ENCODE measurements at places on chromosomes 12 and 14.

GRCh38 chr14:90293766-90294730 is 37.7 kb downstream of the NRDE2 start:
- DNase-seq = no peak

GRCh38 chr12:12563290-12563928 is 746 bp upstream of the DUSP16 start:
- no peak for DNase-seq

DNA sequence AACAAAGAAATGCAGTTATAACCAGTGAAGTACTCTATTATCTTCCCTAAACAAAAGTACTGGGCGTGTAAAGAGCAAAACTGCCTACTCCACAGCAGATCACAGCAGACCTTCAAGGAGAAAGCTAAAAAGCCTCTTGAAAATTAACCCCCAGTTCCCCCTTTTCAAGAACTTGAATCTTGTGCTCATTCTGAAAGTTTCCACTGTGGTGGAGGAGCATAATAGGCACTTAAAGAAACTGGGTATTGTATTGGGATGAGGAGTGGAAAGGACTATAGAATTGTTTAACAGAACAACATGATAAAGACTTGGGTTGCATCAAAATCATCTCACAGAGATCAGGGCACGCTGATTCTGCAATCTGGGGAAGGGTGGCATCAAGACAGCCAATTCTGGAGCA is 51.1 kb downstream of the SLC25A47 start:
- no peak for DNase-seq

GRCh38 chr12:65162609-65163008 is 6.8 kb upstream of the LEMD3 start:
- no peak for DNase-seq

- no peak for DNase-seq
These were observed 11.2 kb upstream of the RNU6-7 start for GRCh38 chr14:32190673-32191072.

GRCh38 chr14:34580381-34580780 is 40.9 kb upstream of the EAPP start:
- DNase-seq = no peak

DNA sequence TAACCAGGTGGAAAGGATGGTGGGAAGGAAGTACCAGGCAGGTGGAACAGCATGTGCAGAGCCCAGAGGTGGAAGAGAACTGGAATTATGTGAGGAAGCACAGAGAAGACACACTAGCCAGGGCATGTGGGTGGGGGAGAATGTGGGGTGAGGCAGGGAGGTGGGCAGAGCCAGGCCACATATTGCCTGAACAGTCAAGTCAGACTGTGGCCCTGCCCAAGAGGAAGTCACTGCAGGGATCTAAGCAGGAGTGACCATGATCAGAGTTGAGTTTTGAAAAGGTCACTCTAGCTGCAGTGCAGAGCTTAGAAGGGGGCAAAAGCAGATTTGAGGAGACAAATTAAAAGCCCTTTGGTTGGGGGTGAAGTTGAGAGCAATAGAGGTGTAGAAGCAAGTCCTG is 114.0 kb upstream of the SLC38A2 start:
- DNase-seq = no peak

- no peak for DNase-seq
These were observed 29.6 kb upstream of the NTN4 start for GRCh38 chr12:95820096-95820703.

- no peak for DNase-seq
These were observed 394.8 kb downstream of the LRFN5 start for GRCh38 chr14:42001431-42001830.

- no peak for DNase-seq
These were observed 134.3 kb downstream of the PLXNC1 start for GRCh38 chr12:94282675-94283074.

- DNase-seq = no peak
These were observed 8.1 kb downstream of the LGR5 start for GRCh38 chr12:71447691-71448132.

- DNase-seq = no peak
These were observed 18.5 kb upstream of the CD69 start for GRCh38 chr12:9779209-9779608.

DNA sequence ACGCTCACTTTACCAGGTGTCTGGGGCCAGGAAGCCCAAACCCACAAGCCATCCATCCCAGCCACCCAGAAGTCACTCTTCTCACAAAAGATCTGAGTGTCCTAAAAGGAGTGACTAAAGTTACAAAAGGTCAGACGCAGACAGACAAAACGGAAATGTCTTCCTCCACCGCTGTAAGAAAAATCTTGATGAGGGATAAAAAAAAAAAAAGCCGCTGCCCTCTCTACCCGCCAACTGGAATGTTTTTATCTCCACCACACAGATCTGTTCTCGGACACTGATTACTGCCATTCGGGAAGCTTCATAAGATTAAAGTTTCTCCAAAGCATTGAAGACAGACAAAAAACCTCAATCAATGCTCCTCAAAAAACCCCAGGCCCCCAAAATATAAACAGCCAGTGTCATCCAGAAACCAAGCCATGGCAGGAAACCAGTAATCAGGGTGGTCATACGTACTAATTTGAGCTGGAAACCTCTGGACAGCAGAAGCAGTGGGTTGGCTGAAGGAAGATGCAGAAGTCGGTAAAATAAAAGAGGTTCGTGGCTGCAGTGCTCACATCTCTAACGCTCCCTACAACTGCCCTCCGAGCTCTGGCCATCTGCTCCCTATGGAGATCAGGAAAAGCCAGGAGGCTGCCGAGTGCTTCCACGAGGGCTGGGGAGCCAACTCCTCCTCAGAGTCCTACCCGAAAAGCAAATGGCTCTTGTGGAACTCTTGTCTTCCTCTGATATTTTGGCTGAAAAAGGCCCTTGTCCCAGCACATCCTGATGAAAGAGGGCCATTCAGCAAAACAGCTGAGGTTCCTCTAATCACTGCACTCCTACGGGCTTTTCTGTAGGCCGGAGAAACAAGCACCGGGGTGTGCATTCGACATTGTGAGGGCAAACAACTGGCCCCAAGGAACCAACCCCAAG is 30.3 kb downstream of the SSH1 start:
- no peak for DNase-seq

DNA sequence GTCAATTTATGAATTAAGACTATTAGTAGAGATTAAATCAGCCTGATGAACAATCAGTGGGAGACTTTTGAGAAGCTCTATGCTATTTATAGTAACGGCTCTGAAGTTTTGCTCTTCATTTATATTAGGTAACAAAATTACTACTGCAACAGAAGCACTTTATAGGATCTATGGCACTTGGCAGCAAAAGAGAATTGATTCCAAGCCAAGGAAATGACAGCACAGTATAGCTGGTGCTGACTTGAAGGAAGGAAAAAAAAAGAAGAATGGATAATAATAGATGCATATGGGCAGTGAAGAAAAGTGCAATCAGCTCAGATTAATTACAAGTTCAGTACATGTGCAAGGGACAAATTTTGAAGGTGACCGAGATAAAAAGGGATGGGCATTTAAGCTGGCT is 228.2 kb upstream of the PPFIA2 start:
- no peak for DNase-seq

- no peak for DNase-seq
These were observed 5.4 kb downstream of the BMP4 start for GRCh38 chr14:53951243-53951626.

- no peak for DNase-seq
These were observed 26.5 kb downstream of the CCDC92 start for GRCh38 chr12:123946152-123946515.

GRCh38 chr12:105671720-105672119 is 341.2 kb downstream of the C12orf75 start:
- DNase-seq = no peak

- no peak for DNase-seq
These were observed 64.6 kb downstream of the BEGAIN start for GRCh38 chr14:100522616-100523099.

DNA sequence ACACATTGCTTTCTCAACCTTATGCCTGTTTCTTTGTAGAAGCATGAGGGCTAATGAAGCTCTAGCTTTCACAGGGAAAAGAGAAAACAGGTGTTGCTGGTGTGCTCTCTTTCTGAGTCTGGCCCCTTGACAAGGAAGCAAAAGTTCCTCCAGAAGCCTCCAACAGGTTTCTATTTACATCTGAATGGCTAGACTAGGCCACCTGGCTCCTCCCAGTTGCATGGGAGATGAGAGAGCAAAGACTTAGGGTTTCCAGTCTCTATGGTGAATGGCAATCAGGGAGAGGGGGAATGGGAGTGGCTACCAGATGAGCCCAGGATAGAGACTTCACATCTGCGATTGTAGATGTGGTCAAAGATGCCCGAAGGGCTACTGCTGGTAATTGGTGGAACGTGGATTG is 138.1 kb upstream of the PLXNC1 start:
- no peak for DNase-seq

GRCh38 chr12:89047856-89048418 is 304.4 kb downstream of the DUSP6 start:
- DNase-seq = no peak

DNA sequence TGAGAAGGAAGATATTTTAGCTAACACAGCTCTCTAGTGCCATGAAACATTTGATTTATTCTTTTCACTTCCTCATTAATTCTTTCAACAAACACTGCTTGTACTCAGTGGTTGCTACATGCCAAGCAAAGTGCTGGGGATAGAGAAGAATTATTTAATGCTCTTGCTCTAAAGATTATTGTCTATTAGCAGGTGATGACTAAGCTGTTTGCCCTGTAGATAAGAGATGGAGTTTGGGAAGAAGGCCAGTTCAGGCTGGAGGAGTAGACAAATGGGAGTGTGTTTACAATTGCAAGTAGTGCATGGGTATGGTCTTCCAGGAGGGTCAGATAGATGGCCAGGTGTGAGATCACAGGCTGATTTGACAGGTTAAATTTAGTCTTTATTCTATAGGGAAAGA is 99.8 kb upstream of the SEL1L start:
- no peak for DNase-seq

DNA sequence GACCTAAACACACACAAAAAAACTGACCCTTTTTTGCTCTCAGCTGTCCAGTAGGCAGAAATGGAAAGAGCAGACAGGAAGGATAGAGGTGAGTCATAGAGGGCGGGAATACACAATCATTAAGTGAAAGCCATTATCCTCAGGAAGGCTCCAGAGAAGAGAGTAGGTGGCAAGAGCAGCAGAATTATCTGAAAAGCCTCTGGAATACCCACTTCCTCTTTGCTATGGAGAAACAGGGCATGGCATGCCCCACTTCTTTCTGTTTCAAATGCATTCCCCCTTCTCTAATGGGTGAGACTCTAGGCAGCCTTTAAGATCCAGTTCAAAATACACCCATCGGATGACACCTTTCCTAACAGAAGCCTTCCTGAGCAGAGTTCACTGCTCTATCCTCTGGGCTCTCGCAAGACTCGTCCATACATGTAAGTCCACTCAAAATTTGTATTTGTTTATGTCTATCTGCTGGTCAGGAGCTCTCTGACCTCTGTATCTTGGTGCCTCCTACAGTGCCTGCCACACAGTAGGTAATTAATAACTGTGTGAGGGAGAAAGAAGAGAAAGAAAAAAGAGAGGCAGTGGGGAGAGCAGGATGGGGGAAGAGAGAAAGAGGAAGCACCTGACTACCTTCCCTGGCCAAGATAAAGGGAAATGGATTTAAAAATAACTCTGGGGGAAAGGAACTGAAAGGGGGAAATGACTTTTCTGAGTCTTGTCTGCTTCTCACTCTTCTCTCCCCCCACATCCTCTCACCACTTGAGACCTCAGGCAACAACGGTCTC is 8.5 kb downstream of the KLHL33 start:
- DNase-seq = no peak

GRCh38 chr12:132257206-132257954 is 72.0 kb downstream of the GALNT9 start:
- no peak for DNase-seq

DNA sequence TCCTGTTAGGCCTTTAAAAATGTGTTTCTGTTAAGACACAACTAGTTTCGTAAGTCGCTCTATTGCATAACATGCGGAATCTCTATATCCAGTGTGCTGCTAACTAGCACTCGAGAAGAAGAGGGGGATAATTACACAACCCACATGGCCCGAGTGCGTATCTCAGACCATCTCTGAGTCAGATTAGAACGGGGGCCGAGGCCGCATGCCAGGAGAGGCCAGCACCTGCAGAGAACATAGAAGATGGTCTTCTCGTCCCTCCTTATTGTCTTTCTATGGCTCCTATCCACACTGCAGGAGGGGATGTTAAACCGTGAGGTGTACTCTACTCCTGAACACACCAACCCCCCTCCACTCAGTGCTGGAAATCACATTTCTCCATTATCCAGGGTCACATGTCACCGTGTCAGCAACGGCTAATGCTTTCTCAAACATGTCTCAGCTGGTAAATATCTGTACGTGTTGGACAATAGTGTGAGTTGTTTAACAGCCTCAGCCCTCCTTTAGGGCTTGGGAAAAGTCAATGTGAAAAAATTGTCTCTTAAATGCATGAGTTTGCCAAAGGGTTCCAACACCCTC is 56.3 kb downstream of the CCDC88C start:
- DNase-seq = no peak

DNA sequence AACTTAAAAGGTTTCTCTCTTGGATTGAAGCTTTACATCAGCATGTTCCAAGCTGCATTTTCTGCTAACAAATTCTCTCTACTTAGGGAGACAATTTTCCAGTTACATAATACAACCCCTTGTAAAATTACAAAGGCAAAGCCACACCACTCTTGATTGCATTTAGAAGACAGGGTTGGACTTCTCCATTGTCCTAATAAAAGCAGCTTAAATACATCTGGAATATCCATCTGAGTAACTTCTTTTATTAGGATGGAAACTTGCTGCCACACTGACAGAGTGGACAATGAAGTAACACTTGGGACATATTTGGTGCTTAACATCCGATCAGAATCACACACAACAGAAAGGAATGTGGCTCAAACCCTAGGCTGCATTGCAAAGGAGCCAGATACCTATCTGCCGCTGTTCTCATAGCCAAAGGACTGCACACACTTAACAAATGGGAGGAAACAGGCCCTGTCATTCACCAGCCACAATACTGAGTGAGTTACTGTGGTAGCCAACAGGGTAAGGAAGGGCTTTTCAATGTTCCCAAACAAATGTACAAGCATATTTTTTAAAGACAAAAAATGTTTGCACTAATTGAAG is 157.2 kb downstream of the PAX9 start:
- no peak for DNase-seq

GRCh38 chr14:24057867-24058259 is 6.1 kb downstream of the CARMIL3 start:
- DNase-seq = no peak

DNA sequence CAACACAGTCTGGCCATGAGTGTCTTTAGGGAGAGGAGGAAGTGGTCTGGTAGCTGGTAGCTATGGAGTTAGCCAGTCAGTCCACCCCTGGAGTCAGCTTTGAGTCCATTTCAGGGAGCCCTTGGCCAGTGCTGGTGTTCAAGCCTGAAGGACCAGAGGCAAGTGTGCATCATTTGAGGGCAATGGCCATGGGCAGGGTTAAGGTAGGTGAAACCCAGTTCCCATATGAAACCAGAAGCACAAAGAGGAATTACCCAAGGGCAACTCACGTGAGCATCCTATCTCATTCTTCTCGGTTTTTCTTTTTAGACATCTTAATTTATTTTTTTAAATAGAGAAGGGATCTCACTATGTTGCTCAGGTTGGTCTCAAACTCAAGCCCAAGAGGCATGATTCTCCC is 61.3 kb upstream of the ACTN1 start:
- no peak for DNase-seq

DNA sequence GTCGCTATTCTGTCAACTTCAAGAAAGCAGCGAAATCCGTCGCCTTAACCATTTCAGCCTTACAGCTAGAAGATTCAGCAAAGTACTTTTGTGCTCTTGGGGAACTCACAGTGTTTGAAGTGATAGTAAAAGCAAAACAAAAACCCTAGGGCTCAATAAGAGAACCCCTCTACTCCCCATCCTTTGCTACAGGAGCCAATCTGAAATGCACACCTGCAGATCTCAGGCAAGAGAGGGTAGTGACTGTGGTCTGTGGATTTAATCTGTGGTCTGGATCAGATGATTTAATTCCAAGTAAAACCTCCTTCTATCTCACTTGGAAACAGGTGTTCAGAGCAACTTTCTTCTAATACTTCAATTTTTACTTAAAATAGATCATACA is 422.9 kb upstream of the OR4E1 start:
- no peak for DNase-seq

Measured in right renal pelvis (tissue), 4 donors.